ENCODE measurements at places on chromosomes 3 and 15.

- no peak for DNase-seq
Observed at GRCh38 chr3:36393563-36393962, 13.3 kb downstream of the STAC start.

GRCh38 chr3:65268426-65268825 is 580.6 kb upstream of the ADAMTS9 start:
- DNase-seq = no peak

DNA sequence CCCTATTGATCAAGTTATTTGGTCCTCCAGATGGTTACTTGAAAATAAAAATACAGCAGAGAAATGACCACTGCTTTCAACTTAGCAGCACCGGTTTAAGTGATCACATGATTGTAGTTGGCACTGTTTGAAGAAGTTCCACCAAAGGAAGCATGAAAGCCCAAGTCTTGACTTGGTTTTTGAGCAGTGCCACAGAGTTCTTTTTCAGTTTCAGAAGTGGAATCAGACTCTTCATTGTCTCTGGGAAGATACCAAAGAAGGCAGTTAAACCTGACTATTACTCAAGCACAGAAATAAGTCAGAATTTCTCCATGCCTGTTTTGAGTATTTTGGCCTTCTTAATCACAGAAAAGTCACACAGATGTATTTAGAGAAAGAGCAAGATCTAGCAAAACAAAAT is 66.7 kb downstream of the BBX start:
- no peak for DNase-seq

- DNase-seq = peak; percentile 60
Observed at GRCh38 chr15:74768771-74769342, 13.0 kb upstream of the CSK start.

GRCh38 chr15:54127574-54127973 is 149.3 kb downstream of the UNC13C start:
- DNase-seq = no peak

GRCh38 chr15:55234104-55234799 is 37.5 kb upstream of the RSL24D1 start:
- no peak for DNase-seq

DNA sequence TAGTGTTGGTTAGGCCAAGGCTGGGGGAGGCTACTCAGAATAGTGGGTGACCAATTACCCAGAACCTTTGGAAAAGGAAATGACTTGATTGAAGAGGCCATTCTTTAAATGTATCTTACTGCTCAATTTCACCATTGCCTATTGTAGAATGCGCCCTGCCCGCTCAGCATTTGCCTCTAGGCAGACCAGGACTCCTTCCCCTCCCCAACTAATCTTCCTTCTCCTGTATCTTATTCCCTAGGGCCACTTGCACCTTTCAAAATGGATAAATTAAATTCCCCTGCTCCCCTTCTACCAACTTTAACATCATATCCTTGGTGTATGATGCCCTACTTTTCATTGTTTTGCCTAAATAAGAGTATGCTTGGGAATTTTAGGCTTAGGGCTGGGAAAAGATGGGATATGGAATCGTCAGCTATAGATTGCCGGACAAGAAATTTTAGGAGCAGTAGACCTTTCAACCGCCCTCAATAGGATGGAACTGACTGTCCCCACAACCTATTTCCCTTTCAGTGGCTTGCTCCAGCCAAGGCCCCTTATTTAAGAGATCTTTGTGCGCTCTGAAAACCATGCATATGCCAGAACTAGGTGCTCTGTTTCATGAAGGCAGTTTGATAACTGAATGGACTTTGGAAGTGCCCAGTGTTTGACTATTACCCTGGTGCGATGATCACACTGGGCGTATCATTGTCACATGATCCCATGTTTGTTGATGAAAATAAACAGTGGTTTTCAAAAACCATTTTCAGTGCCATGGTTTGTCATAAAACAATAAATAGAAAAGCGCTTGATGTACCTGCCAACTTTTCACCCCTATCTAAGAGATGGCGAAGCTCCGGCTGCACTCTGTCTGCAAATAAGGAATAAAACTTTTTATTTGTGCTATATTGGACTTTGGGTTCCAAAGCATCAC is 74.3 kb upstream of the TSEN2 start:
- no peak for DNase-seq

GRCh38 chr15:90268415-90268814 is 2.9 kb downstream of the NGRN start:
- DNase-seq = no peak

GRCh38 chr3:131233900-131234668 is 147.5 kb upstream of the NUDT16 start:
- no peak for DNase-seq

DNA sequence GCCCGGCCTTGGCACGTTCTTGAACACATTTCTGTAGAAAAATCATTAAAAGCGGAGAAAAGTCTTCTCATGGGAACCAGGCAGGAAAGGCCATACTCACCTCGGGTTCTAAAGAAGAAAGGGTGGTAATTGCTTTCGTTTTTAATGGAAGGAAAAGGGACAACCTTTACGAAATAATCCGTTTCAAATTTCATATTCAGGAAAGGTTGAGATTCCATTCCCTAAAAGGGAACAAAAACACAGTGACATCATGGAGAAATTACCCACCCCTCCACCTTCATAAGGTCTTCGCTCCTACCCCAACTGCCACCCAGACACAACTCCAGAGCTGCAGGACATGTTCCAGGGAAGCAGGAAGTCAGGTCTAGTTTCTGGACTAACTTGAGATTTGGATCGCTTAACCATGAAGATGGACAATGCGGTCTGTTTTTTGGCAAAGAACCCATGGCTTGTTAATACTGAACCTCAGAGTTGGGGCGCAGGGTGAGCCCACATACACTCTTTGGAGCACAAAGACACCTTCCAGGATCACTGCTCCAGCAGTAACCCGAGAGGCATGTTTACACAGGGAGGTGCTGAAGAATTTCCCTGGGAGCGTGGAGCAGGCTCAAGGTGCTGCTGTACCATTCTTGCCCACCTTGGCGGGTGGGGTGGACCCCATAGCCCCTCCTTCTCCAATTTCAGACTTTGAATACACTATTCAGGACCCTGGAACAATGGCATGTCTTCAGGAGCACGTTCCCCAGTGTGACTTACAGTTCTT is 49.2 kb downstream of the SPATA12 start:
- DNase-seq = no peak

DNA sequence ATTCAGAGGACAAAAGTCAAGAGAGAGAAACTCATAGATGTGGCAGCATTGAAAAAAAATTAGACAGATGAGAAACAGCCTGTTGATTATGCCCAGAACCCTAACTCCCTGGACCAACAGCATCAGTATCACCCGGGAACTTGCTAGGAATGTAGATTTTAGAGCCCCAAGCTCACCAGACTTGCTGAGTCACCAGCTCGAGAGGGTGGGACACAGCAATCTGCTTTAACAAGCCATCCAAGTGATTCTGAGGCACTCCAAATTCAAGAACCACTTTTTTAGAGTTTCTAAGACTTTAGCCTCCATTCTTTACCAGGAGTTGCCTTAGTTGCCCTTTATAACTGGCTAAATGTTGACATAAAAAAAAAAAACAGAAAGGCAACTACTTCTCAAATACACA is 70.9 kb downstream of the CGGBP1 start:
- no peak for DNase-seq

Data from 8988T (cell line).